ENCODE measurements at places on chromosomes 1 and 21.
A peak's percentile ranks its signal among the peaks of the same experiment; 100 is the strongest.

DNA sequence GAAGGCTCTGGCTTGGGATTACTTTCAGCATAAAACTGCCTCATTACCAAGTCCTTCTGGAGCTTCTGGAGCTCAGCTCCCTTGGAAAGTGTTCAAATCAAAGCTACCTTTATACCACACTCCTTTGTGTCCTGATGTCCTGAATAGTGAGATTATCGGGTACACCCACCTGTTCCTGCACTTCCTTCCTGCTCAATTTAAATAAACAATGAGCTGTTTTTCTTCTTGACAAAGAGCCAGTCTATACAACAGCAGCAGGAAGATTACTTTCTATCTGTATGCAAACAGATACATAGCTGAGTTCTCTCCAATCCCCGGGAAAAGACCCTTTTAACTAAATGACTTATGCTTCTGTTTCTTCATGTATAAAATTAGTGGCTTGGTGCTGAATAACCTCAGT lies 258.0 kb upstream of the FMN2 start:
- no peak for DNase-seq

DNA sequence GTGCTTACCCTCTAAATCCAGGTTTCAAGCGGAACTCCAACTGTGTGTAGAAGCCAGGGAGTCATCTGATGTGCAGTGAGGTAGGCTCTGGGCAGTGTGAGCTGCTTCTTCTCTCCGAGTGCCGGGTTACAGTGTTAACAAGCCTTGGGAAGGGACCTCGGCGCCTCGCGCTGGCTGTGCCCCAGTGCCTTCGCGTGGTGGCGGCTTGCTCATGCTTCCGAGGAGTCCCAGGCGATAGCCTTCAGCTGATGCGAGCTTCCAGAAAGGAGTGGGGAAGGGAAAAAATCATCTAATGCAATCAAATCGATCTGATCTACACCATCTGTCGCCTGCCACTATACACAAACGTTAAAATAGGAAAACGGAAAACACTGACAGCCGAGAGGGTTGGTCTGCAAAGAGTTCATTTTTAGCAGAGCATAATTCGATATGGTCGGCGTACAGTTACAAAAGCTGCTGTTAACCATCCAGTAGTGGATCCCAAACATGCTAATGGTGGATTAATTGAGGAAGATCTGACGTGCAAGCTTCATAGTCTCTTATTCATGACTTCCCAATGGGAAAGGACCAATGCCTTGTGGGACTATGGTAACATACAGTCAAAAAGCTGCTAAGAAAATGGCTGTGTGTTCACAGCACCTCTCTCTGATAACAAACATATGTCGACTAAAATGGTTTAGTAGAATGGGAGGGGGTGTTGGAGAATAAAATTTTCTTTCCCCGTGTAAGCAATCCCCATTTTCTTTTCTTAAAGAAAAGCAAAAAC lies 128.7 kb upstream of the DPYD start:
- DNase-seq = no peak

GRCh38 chr1:182087304-182087703 lies 25.8 kb upstream of the ZNF648 start:
- no peak for DNase-seq

- DNase-seq = peak; percentile 14
These were observed 2.5 kb upstream of the LMO4 start for GRCh38 chr1:87325982-87326738.

- no peak for DNase-seq
These were observed 71.0 kb downstream of the SIPA1L2 start for GRCh38 chr1:232558954-232559353.

- DNase-seq = no peak
These were observed 2.6 kb upstream of the LDLRAP1 start for GRCh38 chr1:25540750-25541342.

DNA sequence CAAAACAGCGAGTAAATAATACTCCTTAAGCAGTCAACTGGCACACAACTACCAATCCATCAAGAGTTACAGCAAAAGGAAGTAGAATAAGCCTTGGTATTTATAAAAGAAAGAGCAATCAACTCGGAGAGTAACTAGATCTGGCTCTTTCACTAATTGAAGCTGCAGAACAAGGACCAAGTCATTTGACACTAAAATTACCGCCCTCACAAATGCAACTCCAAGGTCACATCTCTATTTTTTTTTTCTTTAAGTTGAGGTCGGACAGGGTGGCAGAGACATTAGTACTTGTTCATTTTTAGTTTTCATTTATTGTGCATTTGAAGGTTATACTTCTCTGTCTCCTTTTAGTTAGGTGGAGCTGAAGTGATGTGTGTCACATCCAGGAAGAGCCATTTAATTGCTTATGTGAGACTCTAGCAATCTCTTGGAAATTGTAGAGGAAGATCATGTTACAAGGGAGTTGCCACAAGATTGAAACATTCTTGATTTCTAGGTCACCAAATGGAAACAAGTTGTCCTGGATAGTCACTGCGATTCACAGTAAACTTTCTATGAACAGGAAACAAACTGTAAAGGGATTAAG lies 138.1 kb upstream of the ADAMTS5 start:
- DNase-seq = no peak
